NCI-H1417 treated with DMSO at 0.1 percent for 48 hours (cell line): ENCODE measurements at places on chromosomes 16 and 17.

- DNase-seq: no peak
Measured at GRCh38 chr17:55722742-55723487, at the start of gene TMEM100. TSS of gene TMEM100 (minus strand) at chr17:55722864. CDS start at chr17:55721070, 1,794 bp downstream.

GRCh38 chr17:64205804-64206203 is 57.3 kb downstream of the TEX2 start:
- DNase-seq: no peak

- no peak for DNase-seq
Measured at GRCh38 chr16:87395181-87395842, 3.2 kb downstream of the MAP1LC3B start.

DNA sequence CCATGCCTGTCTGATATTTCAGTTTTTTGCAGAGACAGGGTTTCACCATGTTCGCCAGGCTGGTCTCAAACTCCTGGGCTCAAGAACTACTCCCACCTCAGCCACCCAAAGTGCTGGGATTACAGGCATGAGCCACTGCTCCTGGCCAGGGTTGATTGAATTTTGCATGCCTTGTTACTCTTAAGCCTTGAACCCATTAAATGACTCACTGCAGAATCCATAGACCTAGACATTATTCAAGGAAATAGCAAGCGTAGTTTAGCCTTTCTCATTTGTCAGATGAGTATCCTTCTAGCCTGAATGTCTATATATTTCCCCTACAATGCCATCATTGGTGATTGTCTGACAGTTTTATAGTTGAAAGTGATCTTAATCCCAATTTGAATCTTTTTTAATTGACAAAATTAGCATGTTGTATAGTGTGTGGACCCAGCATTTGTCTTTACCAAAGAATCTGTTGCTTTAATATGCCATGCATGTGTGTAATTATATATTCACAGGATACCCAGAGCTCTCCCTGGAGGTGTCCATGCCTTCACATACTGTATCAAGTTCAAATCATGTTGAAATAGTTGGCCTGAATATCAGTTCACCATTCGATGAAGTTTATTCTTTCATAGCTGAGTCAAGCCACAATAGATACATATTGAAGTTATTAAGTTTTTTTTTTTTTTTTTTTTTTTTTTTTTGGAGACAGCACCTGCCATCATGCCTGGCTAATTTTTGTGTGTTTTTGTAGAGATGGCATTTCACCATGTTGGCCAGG is 321.0 kb downstream of the CPPED1 start:
- no peak for DNase-seq

DNA sequence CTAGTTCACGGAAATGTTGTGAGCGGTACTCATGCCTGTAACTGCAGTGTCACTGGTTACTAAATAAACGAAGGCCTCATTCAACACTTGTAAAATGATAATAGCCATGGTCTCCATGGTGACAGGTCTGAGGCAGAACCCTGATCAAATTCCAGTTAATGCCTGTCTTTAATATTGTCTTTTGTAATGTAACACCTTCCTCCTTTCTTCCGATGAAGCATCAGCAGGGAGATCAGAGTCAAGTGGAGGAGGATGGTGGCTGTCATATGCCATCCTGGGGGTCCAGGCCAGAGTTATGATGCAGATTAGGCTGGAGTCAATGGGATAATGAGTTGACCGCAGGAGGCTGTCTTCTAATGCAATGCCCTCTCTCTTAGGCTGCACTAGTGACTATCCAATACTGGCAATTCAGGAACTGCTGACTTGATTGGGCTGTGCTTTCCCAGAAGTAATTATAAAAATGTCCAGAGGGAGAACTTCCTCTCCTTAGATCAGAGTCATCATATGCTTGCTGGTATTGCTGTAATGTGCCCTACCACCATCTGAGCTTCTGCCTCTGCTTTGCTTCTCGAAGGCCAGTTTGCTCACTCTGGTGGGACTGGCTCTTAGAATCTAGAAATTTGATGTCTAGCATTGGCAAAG is 419.1 kb downstream of the CA10 start:
- peak; percentile 19 for DNase-seq

DNA sequence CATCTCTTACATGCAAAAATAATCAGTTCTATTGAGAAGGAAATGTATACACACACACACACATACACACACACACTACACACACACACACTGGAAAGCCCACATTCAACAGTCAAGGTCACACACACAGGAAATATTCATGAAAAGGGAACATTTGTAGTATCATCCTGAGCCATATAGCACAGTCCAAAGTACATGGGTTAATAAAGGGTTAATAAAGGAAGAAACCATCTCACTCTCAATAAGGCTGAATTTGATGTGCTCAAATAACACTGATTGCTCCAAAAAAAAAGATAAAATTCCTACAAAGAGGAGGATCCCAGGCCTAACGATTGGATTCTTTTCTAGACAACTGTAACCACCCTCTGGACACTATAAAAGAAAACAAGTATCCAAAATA is 164.7 kb downstream of the SLC39A11 start:
- no peak for DNase-seq

DNA sequence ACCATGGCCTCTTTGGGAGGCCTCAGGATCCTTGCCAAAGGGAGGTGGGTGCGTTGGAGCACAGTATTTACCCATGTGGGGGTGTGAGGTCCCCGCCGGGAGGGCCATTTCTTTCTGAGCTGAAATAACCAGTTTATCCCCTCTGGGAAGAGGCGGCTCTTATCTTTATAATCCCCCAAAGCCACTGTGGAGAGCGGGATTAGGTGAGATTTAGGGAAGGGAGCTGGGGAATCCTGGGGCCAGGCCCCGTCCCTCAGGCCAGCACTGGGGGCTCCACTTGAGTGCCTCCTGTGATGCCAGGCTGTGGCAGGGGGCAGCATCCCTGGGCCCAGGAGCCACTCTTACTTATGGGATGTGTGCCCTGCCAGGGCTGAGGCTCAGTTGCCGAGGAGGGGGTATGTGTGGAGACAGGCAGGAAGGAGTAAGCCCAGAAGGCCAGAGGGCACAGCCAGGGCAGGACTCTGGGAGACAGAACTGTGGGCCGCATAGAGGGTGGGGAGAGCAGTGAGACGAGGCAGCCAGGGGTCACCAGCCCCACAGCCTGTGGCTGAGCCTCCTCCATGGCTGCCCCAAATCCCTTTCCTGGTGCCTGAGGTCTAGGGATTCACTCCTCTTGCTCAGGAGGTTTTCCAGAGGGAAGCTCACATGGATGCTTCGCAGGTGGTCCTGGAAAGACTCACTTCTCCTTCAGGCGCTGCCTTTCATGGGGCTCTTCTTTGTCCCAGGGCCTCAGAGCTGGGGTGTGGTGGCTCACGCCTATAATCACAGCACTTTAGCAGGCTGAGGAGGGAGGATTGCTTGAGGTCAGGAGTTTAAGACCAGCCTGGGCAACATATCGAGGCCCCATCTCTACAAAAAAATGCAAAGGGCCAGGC is 25.0 kb downstream of the TMEM94 start:
- DNase-seq: no peak

DNA sequence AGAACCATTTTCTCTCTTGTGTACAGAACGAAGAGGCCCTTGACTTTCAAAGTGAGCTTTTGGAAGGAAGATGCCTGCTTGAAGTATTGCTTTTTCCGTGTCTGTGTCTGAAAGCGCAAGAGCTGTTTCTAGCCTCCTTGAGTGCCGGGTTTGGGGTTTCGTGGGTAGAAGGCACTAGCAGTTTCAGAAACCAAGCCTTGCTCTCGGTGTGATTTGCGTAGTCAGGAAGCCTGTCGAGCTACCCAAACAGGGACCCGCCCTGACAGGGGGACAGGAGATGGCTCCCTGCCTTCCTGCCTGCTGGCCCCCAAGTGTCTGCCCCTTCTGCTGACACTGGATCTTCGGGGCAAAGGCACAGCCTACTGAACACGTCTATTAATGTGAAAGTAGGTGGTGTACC is 322.0 kb downstream of the MAF start:
- DNase-seq: no peak

GRCh38 chr17:56424543-56425044 is 168.9 kb upstream of the NOG start:
- no peak for DNase-seq

DNA sequence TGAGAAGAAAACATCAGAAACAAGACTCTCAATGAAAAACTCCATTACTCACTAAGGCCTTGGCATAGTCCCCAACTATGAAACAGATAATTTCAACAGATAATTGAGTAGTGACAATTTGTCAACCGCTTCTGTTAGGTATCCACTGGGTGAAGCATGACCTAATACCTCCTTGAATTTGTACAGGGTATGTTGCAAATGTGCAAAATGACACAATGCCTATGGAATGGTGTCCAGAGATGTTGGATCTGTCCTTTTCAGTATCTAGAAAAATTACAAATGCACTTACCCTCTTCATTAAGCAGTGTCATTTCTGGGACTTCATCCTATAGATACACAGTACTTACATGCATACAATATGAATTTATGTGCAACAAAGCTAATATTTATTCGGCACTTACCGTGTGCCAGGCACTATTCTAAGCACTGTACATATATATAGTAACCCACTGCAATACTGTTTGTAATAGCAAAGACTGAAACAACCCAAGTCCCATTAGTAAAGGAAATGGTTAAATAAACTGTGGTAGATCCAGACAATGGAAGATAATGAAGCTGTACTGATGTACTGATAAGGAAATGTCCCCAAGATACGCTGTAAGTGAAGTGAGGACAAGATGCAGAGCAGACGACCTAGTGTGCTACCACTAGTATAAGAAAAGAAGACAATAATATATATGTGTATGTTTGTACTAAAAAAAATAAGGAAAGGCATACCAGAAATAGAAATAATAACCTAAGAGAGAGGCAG is 21.4 kb upstream of the SLC6A4 start:
- DNase-seq: no peak

DNA sequence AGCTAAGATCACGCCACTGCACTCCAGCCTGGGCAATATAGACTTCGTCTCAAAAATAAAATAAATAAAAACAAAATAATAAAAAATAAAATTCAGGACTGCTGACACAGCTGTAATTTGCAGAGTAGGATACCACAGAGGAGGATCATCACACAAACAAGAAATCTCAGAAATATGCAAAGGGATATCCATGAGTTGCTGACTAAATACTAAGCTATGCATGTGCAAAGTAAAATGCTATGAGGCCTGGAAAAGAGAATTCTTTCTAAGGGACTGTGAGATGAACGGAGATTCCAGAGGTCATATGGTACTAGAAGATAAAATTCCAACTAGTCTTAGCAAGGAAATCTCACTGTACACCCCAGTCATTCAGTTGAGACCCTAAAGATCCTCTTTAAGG is 74.8 kb downstream of the SLC39A11 start:
- no peak for DNase-seq

- DNase-seq: no peak
Measured at GRCh38 chr16:82580298-82580890, 46.4 kb upstream of the CDH13 start.

GRCh38 chr17:50963139-50963538 is 97.0 kb upstream of the TOB1 start:
- DNase-seq: no peak

GRCh38 chr17:1793447-1793806 is 31.6 kb downstream of the SERPINF1 start:
- no peak for DNase-seq

GRCh38 chr16:8674413-8675022 is at the start of gene ABAT:
TSS of gene ABAT (plus strand) at chr16:8674617. CDS start at chr16:8735740, 61,123 bp downstream.
- DNase-seq: peak; percentile 7

GRCh38 chr16:52470585-52470984 is 76.4 kb downstream of the TOX3 start:
- DNase-seq: peak; percentile 86

GRCh38 chr17:46911311-46911710 is 11.6 kb upstream of the GOSR2 start:
- DNase-seq: no peak

GRCh38 chr16:4893103-4893862 is 43.7 kb downstream of the PPL start:
- no peak for DNase-seq

DNA sequence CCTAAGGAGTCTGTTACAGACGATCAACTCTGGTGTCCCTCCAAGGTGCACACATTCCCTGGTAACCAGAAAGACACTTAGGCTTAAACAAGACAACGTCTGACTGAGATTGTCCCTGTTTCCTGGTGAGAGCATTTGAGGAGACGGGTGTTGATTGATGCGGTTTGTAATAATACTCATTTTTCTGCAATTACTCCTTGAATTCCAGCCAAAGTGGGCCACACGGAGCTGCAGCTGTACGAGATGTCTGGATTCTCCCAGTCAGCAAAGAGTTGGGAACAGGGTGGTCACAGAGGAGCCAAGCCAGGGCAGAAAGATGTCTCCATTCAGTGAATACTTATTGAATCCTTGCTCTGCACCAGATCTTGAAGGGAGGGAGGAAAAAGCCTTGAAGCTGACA is 30.9 kb upstream of the CES5A start:
- no peak for DNase-seq

DNA sequence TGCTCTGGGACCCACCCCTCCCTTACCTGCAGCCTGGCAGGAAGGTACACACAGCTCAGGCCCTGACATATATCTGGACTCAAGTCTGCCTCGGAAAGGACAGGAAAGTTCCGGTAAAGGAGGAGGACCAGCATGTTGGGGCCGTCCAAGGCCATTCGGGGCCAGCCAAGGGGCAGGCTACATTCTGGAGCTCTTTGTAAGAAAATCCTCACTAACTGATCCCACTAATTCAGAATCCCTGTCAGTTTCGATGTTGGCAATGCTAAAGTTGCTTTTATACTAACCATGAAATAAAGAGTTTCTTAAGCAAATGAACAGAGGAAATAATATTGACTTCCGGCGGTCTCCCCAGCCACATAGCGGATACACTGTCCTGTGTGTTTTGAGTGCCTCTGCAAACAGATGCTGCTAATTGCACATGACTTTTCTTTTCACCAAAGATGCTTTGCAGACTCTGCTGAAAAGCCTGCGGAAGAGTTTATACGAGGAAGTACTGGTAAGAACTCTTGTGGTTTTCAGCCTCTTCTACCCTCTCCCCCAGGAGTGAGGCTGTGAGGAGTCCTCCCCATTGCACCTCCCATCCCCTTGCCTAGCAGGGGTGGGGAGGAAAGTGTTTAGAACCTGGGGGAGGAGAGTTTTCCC is 54.8 kb downstream of the PLXDC1 start:
- DNase-seq: no peak

GRCh38 chr16:85642762-85643358 is 29.7 kb downstream of the GSE1 start:
- DNase-seq: no peak

DNA sequence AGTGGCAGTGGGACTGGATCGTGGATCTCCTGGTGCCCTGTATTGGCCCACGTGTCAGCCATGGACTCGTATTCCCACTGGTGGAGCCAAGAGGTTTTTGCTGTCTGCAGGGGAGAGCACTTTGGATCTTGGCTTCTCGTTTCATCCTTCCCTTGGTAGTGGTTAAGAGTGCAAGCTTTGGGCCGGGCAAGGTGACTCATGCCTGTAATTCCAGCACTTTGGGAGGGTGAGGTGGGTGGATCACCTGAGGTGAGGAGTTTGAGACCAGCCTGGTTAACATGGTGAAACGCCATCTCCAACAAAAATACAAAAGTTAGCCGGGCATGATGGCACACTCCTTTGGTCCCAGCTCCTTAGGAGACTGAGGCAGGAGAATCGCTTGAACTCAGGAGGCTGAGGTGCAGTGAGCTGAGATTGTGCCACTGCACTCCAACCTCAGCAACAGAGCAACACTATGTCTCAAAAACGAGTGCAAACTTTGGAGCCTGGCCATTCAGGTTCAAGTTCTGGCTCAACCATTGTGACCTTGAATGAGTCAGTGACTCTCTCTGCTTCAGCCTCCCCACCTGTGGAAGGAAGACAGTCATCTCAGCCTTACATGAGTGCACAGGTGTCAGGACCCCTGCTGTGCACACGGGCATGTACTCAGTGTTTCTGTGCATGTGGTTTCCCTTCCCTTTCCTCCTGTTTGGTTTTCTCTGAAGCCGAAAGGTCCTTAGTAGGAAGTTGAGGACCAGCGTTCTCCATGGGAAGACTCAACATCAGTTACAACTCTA is 57.4 kb downstream of the PLCG2 start:
- no peak for DNase-seq
